ENCODE measurements at places on chromosomes 7 and 10.

GRCh38 chr7:140501966-140502365 lies 22.7 kb upstream of the MKRN1 start:
- DNase-seq, result no peak

GRCh38 chr7:68434857-68435256 lies 1163.4 kb upstream of the AUTS2 start:
- peak; percentile 11 for DNase-seq

DNA sequence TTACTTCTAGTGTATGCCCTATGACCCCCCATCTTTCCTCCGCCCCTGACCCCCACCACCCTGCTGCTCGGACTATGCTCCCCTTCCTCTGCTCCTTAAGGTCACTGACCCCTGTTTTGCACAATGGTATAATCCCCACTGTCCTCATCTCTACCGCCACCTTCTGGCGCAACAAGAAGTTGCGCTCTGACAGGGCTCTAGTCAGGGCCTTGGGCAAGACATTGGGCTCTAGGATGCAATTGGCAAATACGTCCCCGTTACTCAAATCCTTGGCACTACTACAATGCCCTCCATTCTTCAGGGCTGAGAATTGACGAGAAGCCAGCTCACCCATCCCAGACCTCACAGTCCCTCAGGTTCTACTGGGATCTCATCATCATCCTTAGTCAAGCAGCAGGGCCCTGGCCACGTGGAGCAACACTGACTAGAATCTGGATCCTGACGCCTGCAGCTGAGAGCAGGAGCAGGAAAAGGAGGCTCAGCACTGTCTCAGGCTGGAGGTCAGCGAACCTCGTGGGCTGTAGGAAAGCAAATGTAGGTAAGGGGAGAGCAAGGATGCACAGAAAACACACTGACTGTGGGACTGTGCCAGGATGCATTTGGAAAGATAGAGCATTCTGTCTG lies 10.6 kb downstream of the LRIT2 start:
- peak; percentile 16 for DNase-seq

DNA sequence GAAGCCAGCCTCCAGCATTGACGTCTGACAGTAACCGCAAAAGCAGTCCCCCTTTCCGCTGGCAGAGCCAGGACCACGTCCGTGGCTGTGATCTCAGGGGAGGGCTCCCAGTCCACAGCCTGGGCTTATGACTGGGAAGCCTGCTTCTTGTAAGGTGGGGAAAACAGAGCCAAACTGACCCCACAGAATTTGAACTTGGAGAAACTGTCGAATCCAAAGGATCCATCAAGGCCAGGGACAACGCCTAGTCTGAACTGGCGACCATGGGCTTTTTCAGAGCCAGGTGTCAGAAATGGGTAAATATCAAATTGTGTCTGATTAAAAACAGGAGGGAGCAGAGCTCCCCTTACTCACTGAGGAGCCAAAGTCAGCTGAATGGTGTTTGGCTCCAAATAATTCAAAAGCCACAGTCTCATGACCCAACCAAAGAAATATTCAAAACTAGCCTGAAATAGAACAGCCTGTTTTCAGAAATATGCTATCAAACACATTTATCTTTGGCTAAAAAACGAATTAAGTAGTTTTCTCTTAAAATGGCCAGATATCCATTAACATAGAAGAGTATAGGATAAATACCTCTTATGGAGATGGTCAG lies 751.4 kb upstream of the GALNT17 start:
- no peak for DNase-seq

DNA sequence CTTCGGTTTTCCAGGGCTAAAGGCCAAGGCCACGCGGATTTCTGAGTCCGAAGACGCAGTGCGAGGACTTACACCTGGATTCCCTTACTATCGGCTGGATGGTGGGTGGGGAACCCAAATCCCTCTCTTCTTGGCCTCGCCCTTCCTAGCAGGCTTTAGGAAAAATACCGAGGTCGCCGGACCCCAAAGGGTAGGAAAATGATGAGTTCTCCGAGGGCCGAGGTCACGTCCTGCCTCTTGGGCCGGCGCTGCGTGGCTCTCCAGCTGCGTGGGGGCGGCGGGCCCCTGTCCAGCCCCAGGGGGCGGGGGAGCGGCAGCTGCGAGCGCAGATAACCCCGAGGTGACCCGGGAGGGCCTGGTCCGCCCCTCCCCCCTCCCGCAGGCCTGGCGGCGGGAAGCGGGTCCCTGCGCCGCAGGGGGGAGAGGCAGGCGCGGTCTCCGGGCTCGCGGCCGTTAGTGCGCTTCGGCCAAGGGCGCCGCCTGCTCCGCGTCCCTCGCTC lies 805 bp upstream of the HMX3 start:
- peak; percentile 44 for DNase-seq

- no peak for DNase-seq
Observed at GRCh38 chr10:69492091-69492745, 41.0 kb downstream of the TSPAN15 start.

- no peak for DNase-seq
Observed at GRCh38 chr10:1187151-1187854, 131.1 kb downstream of the WDR37 start.

DNA sequence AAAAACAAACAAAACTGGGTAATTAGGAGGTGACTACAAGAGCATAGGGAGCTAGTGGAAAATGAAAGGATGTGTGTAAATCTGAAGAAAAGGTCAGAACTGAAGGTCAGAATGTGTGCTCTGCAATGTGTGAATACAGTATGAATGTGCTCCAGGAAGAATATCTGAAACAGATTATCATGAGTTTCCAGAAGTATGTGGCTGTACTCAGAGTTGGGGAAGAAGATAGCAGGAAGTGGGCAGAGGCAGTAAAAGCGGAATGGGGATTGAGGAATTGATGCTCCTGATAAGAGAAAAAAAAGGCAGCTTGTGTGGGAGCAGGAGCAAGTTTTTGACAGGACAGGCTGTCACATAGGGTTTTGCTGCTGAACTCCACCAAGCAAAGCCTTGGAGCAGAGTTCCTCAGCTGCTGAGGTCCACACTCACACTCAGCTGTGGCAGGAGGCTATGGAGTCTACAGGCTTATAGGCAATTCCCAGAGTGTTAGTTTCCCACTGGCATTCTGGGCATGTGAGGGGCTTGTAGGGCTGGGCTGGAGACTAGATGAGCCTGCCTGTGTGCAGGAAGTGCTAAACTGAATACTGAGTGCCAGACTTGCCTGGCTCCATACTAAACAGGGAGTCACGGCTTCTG lies 22.9 kb downstream of the H2AZ2 start:
- no peak for DNase-seq

DNA sequence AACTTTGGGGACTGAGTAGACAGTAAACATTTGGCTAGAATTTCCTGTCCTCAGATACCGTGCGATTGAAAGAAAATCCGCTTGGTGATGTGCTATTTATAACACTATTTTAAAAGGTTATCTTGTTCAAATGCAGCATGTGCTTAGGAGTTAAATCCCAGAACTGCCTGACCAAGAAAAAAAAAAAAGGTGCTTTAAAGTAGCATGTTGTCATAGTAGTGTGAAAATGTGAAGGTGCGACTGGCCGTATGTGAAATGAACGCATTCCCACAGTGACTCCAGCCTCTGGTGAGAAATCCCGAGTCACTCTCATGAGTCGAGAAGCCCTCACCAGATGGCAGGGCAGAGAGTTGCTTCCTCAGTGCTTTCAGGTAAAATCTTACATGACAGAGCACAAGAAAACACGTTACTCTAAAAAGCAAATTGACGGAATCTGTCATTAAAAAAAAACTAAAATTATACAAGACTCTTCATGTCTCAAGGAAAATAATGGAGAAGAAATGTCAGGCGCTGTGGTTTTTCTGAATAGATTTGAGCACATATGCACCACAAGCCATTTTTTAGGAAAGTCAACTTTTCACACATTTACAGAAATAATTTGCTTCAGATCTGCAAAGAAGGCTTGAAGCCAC lies 18.4 kb upstream of the KLF6 start:
- no peak for DNase-seq
